ENCODE measurements at places on chromosomes 7 and 10. TPM values are rescaled to one million over a fixed set of nuclear protein-coding genes. Genes with fewer than 3 reads are reported as not detected.

PTPRZ1 gene
- not detected for total RNA-seq

PRSS37 gene
- total RNA-seq = not detected

AKR1C4 gene
- not detected for total RNA-seq

HOXA1 gene
- total RNA-seq = 0.29 TPM

PON3 gene
- total RNA-seq = not detected

MCU gene
- 17.7 TPM for total RNA-seq

CCDC126 gene
- 5.2 TPM for total RNA-seq
